ENCODE measurements at places on chromosomes 13 and 19. TPM values are rescaled to one million over a fixed set of nuclear protein-coding genes. Genes with fewer than 3 reads are reported as not detected.

Gene GARIN5A
- total RNA-seq = 4.3 TPM

Gene SELENOV
- not detected for total RNA-seq

Gene ARHGEF7
- 39.3 TPM for total RNA-seq

DNA sequence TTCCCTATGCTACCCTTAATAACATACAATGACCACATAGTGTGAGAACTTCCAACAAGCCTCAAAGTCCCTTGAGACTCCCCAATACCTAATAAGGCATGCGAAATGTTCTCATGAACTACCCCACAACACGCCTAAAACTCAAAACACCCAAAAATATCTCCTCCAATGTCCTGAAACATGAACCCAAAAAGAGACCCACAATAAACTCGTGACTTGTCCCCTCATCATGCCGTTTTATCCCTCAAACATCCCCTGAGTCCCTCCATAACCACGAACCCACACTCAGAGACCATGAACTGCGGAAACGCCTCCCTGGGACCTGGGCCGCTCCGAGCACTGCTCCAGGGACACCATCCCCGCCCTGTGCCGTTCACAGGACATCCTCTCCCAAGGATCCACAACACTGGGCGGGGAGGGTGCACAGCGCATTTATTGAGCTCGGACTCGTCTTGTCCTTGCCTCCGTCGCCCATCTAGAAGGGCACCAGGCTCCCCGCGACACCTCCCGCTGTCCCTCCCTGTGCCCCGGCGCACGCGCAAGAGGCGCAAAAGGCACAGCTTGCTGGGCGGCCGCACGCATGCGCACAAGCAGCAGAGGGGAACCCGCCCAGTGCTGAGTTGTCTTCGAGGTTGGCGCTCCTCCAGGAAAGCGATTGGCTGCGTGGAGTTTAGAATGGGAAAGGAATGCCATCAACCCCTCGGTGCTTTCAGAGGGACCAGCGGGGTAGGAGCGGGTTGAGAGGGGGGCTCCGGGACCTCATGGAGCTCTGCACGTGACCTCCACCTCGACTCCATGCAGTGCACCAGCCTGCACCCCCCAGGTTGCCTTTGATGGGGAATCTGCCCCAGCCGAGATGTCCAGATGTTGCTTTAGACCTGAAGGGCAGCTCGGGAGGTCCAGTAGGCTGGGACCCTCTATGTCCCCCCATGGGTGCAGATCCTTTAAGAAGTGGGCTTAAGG lies 8.8 kb downstream of the FXYD3 start:
- no peaks in the 10 kb centered on the region for H3K27me3 ChIP-seq
- DNase-seq = peak; percentile 95
- peaks cover 46% of the 10 kb centered on the region for H3K4me1 ChIP-seq
- H3K36me3 ChIP-seq = no peaks in the 10 kb centered on the region

DNA sequence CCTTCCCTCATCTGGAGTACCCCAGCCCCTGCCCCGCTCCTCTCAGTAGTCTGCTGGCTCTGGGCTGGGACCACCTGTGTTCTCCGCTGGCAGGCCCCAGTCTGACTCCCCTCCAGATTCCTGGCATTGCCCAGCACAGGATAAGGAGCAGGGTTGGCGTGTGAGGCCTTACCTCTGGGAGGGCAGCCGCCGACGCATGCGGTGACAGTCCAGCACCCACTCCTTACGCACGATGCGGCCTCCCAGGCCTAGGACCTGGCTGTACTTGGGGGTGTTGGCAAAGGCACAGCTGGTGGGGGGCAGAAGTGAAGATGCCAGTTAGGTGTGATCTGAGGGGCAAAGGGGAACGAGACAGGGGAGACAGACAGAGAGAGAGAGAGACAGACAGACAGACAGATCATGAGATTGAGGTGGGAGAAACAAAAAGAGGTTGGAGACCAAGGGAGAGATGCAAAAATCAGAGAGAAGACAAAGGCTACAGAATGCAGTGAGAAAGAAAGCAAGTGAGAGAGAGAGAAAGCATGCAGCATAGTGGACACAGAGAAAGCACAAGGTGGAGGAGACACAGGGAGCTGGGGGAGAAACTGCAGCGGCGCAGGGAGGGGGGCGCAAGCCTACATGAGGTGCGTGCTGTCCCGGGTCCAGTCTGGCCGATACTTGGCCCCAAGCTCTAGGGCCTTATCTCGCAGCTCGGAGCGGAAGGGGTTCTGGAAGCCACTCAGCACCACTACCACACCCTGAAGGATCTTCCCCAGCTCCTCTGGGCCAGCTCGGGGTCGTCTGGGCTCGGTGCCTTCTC lies 18.6 kb downstream of the ZNF575 start:
- no peak overlapping the region for H3K27ac ChIP-seq
- H3K4me1 ChIP-seq = no peaks in the 10 kb centered on the region
- peaks cover 6% of the 10 kb centered on the region for H3K36me3 ChIP-seq
- no peak overlapping the region for H3K4me3 ChIP-seq
- DNase-seq = no peak
- no peaks in the 10 kb centered on the region for H3K27me3 ChIP-seq

Gene RYR1
- total RNA-seq = 0.30 TPM

DNA sequence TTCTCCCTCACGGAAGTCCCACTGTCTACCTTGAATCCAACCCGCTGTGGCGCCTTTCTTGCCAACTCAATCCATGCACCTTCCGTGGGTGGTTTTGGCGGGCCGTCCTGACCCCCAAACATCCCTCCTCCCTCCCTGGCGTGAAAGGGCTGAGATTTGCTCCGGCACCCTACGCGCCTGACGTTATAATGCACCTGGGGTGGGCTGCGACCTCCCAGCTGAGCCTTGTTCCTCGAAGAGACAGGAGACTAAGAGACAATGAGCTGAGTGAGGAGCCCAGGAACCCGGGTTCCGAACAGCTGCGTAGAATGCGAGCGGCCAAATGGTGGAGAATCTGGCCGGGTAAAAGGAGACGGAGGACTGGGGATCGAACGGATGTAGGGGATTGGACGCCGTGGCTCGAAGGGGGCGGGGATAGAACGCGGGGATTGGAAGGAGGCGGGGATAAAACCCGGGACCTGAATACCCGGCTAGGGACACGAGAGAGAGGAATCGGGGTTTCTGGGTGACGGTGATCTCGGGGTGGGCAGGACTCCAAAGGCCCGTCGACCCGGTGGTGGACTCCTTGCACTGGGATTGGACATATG lies at the start of gene CPT1C:
Gene CPT1C (plus strand): TSS at position 461 of the 587 bp plus-strand sequence. CDS start 1,137 bp downstream, outside the sequence.
- H3K4me1 ChIP-seq = peaks cover 58% of the 10 kb centered on the region
- peak within 1 kb of the TSS; percentile 50 for H3K4me3 ChIP-seq
- peaks cover 14% of the 10 kb centered on the region for H3K27me3 ChIP-seq
- H3K27ac ChIP-seq = peak within 1 kb of the TSS; percentile 63
- no peaks in the 10 kb centered on the region for H3K36me3 ChIP-seq

DNA sequence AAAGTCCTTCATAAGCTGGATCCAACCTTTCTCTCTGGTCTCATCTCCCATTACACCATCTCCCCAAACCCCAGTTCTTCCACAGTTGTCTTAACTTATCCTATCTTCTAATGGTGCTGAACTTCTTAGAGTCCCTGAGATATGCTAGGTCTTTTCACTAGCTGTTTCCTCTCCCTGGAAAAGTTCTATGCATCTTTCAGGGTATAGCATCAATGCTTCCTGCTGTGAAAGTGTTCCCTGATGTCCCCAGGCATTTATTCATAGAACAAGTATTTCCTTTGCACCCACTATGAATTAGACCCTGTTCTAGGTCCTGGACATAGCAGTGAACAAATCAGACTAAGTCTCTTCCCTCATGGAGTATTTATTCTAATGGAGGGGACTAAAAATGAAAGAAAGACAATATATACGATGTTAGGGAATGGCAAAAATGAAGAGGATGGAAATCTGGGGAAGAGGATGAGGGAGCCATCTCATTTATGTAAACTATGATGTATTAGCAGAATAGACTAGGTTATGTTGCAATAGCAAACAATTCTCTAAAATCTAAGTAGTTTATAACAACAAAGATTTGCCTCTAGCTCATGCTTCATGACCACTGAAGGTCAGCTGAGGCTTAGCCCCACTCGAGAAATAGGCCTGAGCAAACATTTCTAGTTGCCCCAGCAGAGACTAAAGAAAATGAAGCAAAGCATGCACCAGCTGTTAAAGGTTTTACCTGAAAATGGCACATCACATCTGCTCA lies 120.0 kb downstream of the CYSLTR2 start:
- no peak overlapping the region for H3K27ac ChIP-seq
- H3K4me1 ChIP-seq = no peaks in the 10 kb centered on the region
- H3K27me3 ChIP-seq = no peaks in the 10 kb centered on the region
- no peak for DNase-seq

DNA sequence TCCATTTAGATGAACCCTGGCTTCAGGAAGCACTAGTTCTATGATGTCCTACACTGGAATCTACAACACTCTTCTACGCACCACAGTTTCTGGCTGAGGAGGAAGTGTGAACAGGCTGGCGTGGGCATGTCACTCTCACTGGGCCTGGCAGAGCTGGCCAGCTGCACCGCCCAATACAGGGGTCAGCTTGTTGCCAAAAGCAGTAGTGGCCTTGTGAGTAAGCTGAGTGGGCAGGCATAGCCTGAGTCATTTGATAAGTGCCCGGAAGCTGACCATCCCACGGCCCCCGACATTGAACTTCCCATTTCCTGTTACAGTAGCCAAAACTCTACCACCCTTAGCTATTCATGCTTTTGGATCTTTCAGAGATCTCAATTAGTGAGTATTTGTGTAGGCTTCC lies 240.9 kb upstream of the SERP2 start:
- H3K4me1 ChIP-seq = peaks cover 20% of the 10 kb centered on the region
- H3K4me3 ChIP-seq = no peak overlapping the region
- H3K36me3 ChIP-seq = no peaks in the 10 kb centered on the region
- H3K27ac ChIP-seq = peak overlapping the region; percentile 53

DNA sequence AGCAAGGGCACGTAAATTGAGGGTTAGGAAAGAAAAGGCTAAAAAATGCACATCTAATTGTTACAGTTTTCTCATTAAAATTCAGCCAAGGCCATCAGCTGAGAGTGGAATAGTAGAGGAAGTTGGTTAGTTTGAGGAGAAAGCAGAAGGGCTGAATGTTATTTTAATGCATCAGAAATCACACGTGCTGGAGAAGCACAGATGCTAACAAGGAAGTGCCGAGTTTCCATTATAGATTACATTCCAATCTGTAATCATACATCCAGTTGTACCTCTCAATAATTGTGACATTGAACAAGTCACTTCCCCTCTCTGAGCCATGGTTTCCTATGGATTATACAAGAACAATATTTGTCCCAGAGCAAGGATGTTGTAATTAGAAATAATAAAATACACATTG lies 25.1 kb downstream of the FPR3 start:
- no peaks in the 10 kb centered on the region for H3K27me3 ChIP-seq
- peaks cover 8% of the 10 kb centered on the region for H3K4me1 ChIP-seq
- H3K36me3 ChIP-seq = no peaks in the 10 kb centered on the region

DNA sequence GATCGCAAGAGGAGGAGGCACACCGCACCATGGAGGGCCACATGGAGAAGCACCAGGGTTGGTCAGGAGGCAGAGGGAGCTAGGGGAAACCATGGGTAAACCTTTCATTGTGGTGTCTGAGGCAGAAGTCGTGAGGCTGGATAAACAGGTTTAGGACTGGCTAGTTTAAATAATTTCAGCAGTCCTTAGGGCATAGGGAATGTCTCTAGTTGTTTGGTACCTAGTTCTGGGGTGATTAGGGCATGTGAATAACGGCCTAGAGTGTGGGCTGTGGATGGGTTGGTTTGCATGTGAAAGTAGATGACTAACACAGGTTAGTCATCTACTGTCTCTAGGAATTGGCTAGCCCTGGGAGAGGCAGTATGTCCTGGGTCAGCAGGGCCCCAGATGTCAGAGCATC lies 102.3 kb downstream of the STOML3 start:
- no peak overlapping the region for H3K4me3 ChIP-seq
- DNase-seq = no peak
- no peaks in the 10 kb centered on the region for H3K36me3 ChIP-seq
- no peak overlapping the region for H3K27ac ChIP-seq
- no peaks in the 10 kb centered on the region for H3K4me1 ChIP-seq
- H3K27me3 ChIP-seq = no peaks in the 10 kb centered on the region

DNA sequence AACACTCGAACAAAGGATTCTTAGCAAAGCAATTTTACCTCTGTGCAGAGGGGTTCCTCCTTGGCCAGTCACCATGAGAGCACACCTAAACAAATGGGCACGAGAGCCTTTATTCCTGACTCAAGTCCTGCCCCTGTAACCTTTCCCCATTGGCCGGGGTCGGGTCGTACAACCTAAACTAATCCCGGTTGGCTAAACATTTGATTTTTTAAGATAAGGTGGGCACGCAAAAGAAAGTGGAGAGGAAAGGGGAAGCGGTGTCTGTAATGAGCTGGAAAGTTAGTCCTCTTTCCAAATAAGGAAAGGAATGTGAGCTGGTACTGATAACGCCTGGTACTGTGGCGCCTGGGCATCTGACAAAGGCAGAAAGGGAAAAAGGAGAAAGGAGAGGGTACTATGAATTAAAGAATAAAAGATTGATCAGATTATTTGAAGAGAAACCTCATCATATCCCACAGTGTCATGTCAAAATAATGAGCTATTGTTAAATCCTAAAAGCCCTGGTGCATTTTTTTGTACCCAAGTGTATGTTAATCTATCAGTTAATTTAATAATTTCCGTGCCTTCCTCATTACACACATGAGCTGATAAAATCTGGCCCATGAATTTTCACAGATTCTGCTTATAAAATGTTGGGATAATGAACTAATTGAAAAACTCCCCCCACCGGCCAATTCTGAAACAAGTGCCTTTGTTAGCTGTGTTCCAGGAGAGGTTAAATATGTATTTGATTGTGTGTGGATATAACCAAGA lies 335.7 kb downstream of the RFC3 start:
- H3K27ac ChIP-seq = peak overlapping the region; percentile 10
- DNase-seq = peak; percentile 10
- H3K4me3 ChIP-seq = no peak overlapping the region
- peaks cover 15% of the 10 kb centered on the region for H3K4me1 ChIP-seq

Gene LYPD3
- total RNA-seq = 0.17 TPM

DNA sequence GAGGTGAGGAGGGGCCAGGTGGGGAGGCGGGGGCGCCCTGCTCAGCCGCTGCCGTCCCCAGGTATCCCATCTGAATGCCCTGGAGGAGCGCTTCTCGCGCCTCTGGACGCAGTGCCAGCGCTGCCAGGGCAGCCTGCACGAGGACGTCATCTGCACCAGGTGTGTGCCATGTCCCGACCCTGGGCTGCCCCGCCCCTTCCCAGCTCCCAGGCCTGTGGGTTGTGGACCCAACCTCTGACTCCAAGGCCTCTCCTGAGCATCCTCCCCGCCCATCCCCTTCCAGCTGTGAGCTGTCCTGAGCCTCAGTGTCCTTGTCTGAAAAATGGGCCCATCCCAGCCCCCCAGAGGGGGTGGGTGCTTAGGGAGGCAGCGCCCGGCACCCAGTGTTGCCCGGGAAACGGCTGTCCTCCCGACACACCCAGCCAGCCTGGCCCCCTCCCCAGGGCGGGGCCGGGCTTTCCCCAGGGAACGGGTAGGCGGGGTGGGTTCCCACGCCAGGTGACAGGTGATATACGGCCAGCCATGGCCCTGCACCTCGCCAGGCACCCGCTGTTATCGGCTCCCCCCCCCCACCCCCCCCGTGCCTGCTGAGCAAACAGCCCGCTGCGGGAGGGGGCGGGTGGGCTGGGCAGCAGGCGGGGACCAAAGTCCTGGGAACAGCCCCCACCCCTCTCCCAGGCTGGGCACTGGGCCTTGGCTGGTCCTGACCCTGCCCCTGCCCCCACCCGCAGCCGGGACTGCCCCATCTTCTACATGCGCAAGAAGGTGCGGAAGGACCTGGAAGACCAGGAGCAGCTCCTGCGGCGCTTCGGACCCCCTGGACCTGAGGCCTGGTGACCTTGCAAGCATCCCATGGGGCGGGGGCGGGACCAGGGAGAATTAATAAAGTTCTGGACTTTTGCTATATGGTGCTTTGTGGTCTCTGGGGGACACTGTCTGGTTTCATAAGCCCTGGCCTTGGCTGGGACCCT lies 1.3 kb upstream of the SPIB start:
- peaks cover 18% of the 10 kb centered on the region for H3K4me1 ChIP-seq
- peaks cover 56% of the 10 kb centered on the region for H3K27me3 ChIP-seq
- H3K36me3 ChIP-seq = no peaks in the 10 kb centered on the region
- no peak overlapping the region for H3K4me3 ChIP-seq
- H3K27ac ChIP-seq = no peak overlapping the region
